Activated T-cell treated with anti-CD3 and anti-CD28 coated beads, Interleukin-2, amount 50 U/mL, for 72 hours (primary cell): ENCODE measurements at places on chromosomes 12 and 14.
A peak's percentile ranks its signal among the peaks of the same experiment; 100 is the strongest.

DNA sequence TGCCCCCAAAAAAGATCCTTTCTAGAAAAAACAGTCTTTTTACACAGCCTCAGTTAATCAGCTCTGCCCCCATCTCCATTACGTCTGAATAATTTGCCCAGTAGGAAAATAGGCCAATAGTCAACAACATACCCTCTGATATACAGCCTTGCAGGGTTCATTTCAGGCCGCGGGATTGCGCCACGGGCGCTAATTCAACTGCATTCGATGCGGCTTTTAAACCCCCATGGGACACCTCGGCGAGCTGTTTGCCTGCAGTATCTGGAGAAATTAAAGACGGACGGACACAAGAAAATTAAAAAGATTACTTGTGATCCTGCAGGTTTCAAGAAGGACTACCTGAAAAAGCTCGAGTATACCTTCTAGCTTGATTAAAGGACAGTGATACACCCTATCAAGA lies 36.1 kb downstream of the ERP29 start:
- no peak for DNase-seq

GRCh38 chr12:87943023-87943422 lies 86.2 kb downstream of the C12orf50 start:
- DNase-seq = no peak

DNA sequence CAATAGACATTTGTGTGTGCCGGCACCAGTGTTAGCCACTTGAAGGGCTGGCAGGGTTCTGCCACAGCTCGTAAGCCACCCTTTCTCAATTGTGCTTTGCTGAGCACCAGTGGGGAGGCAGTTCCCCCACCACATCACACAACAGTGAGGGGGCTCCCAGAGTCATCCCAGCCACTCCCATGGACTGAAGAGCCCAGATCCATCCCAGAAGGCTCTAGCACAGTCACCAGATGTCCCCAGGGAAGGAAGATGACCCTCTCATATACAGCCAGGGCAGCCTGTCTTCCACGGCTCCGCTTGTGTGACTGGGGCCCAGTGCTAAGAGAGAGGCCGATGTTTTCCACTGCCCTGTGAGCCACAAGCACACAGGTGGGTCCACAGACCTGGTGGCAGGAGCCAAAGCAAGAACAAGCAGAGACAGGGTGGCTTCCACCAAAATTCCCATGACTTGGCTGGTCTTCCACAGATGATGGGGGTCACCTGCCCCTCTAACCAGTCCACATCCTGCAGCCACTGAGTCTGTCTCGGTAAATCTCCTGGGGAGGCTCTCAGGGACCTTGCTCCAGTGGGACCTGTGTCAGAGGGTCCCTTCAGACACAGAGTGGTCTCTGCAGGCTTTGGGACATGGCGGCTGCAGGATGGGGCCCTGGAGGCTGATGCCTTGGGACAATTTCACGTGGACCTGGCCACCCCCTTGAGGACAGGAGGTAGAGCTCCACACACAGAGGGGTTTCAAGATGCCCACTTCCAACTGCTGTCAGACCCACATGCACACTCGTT lies 71.9 kb upstream of the DDX11 start:
- DNase-seq = no peak

GRCh38 chr14:39967885-39968284 lies 535.7 kb upstream of the FBXO33 start:
- DNase-seq = no peak

GRCh38 chr14:91399868-91400640 lies 17.6 kb downstream of the CCDC88C start:
- DNase-seq = no peak

DNA sequence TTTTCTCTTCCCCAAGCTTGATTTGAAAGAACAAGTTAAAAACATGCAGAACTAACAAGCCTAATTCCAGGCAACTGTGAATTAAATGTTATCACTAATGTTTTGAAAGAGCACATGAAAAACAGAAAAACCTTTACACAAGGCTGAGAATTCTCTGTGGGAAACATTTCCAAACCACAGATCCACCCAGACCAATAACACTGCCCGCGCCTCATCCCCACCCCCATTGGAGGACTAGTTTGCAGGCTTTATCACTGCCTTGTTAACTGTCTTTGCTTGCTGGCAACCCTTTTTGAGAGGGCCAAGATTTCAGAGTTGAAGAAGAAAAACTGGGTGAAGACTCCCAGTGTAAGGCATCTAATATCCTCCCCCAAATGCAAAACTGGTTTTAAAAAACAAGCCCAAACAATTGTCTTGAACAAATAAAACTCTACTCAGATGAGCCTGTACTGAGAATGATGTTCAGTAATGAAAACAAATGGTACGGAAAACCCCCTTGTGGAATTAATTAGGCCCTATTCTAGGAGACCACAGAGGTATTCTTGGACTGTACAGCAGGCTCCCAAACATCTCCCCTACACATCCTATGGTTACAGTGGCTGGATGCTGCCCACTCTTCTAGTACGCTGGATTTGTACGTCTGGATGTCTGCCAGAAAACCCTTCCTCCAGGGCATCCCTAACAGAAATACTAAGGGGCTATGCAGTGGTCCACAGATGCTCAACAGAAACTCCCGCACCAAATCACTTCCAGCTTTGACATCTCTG lies 5.8 kb downstream of the MAX start:
- peak; percentile 14 for DNase-seq

DNA sequence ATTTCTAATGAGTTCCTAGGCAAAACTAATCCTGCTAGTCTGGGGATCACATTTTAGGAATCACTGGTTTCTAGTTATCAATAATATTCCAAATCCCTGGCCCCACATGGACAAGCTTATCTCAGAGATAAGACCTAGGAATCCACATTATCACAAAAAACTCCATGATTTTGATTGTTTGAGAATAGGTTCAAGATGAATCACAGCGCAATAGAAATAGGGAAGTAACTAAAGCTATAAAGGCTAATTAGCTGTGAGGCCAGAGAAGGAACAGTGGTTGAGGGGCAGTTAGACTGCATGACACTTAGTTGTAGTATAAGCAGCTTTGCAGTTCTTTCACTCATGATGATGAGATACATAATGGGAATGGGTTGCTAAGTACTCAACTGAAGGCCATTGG lies 13.1 kb upstream of the ATP5F1B start:
- DNase-seq = no peak

- no peak for DNase-seq
Measured at GRCh38 chr14:100342195-100342594, 19.1 kb downstream of the SLC25A47 start.
